ELR (cell line): ENCODE measurements at places on chromosomes 2 and 18.

- no peak for DNase-seq
These were observed 3.3 kb upstream of the DES start for GRCh38 chr2:219414857-219415256.

GRCh38 chr2:86557836-86558235, 5.4 kb downstream of the CHMP3 start:
- peak; percentile 29 for DNase-seq

DNA sequence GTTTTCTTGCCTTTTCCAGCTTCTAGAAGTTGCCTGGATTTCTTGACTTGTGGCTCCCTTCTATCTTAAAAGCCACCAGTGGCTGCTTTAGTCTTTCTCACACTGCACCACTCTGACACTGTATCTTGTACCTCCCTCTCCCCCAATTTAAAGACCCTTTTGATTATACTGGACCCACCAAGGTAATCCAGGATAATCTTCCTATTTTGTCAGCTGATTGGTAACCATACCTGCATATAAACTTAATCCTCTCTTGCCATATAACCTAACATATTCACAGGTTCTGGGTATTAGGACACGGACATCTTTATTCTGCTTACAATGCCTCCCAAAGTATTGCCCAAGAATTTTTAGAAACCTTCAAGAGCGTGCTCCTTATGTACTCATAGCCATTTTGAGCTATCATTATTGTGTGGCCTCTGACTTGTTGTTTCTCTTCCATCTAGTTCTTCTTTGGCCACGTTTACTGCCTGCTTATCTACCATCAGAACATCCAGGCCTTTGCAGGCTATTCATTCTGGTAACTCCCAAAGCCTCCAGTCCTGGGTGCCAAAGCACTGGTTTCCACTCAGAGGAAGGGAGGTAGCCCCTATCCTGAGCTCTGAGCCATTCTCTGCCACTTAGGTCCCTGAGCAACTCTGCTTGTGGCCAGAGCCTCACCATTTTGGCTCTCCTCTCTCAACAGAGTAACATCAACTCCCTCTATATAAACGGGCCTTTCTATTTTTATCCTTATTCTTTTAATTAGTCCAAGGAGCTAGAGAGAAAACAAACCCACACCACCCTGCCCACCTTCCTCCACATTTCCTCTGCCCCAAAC, 70.8 kb downstream of the MYO3B start:
- DNase-seq, result no peak

DNA sequence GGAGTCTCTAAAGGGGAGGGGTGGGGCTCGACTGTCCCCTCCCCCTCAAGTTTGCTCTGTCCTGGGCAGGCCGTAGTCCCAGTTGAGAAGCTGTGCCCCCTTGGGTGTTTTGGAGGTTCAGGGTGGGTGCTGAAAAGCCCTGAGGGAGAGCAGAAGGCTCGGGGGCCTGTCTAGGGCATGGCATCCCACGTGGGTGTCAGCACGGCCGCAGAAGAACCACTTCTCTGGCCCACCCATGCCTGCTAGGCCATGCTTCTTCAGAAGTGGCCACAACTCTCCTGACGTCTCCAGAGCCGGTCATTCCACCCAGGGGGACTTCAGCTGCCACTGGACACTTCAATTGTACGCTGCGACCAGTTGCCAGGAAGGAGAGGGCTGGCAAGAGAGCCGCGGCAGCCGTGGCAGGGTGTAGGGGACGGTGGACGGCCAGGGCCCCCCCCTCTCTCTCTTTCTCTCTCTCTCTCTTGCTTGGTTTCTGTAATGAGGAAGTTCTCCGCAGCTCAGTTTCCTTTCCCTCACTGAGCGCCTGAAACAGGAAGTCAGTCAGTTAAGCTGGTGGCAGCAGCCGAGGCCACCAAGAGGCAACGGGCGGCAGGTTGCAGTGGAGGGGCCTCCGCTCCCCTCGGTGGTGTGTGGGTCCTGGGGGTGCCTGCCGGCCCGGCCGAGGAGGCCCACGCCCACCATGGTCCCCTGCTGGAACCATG, at the start of gene INPP5D:
Gene INPP5D, plus strand, starts transcription at position 546 of the 704 bp plus-strand sequence. Its CDS starts 137 bp downstream, at position 683.
- no peak for DNase-seq

DNA sequence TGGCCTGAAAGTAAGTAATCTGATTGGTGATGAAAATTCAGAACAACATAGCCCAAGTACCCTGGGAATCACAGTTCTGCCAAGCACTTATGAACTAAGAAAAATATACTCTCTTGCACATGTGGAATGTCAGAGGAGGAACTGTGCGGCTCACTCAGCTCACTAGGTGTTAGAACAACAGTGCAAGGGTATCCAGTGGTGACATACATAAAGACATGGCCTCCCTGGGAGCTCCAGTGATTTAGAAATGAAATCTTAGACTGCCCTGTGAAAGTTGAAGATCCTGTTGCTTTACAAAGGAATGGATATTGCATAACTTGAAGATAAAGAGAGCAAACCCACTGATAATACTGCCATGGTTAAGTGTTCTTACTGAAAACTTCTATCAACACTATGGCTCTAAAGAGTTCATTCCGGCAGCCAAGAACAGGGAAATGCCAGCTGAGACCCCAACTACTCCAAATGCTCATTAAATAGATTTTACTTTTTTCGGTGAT, 246.2 kb downstream of the ARHGAP15 start:
- no peak for DNase-seq

DNA sequence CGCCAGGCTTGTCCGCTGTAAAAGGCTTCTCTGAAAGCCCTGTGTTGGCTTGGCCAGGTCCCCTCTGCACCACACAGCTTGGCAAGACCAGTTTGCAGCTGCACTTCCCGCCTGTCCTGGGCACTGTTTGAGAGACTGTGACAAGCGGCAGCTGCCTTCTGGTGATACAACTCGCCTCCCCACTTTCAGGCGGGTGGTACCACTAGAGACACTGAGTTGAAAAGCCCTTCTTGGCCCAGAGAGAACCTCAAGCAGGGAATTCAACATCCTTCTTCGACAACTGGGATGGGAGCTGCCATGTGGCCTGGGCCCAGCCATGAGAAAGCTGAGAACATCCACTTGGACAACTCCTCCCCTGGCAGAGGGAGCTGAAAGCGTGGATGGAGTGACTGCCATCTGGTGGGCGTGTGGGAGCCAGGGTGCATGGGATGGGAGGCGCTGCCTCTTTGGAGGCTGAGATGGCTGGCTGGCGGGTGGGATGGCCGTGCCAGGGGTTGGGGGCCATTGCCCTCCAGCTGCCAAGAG, 125.5 kb upstream of the REV1 start:
- peak; percentile 18 for DNase-seq

GRCh38 chr18:58597649-58598048, 31.2 kb downstream of the ALPK2 start:
- DNase-seq, result no peak

- DNase-seq, result no peak
These were observed 88.4 kb upstream of the ARL5A start for GRCh38 chr2:151916632-151917031.

GRCh38 chr2:234393354-234393753, 103.5 kb downstream of the ARL4C start:
- no peak for DNase-seq

GRCh38 chr2:37125416-37125815, 31.4 kb downstream of the EIF2AK2 start:
- no peak for DNase-seq

DNA sequence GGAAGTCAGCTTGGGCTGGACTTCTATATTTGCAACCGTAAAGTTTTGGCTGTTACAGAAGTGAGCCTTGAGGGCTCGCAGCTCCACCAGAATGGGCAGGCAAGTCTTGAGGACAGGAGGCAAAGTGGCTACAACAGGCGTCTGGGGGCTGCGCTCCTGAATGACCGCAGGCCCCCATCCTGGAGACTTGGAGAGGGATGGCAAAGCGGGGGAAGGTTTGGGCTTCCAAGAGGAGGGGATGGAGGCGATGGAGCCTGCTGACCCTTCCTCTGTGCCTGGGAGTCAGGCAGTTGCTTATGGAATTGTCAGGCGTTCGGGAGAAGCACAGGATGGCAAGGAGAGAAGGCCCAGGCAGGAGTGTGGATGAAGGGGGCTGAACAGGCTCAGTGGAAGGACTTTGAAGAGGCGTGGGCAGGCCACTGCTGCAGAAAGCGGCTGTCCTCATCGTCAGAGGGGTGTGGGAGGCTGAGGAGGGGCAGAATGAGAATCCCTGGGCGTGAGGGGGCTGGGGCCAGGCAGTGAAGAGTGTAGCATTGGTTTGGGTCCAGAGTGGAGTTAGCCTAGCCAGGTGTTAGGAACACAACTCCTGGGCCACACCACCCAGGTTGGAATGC, 72.3 kb downstream of the INHBB start:
- DNase-seq, result no peak

- peak; percentile 80 for DNase-seq
These were observed 1783.9 kb downstream of the SUCLG1 start for GRCh38 chr2:82675186-82675585.

GRCh38 chr2:74199871-74200305, 1.5 kb downstream of the MTHFD2 start:
- no peak for DNase-seq

DNA sequence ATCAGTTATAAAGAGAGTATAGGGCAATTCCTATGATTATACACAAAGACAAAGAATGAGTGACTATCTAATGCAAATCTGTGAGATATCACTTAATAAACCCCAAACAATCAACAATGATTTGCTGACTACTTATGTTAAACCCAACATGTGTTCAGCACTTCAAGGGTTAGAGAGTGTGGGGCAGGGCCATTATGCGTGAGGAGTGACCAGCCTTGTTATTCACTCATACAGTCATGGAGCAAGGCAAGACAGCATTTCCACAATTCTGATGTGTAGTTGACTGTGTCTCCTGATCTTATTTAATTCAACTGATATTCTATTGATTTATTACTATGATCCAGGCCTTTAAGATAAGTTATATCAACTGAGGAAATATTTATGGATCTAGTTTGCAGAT, 251.7 kb downstream of the CYRIA start:
- no peak for DNase-seq

GRCh38 chr2:18703555-18703954, 114.2 kb upstream of the NT5C1B start:
- DNase-seq, result no peak

GRCh38 chr2:138919120-138919747, 139.0 kb upstream of the NXPH2 start:
- DNase-seq, result no peak

- DNase-seq, result no peak
These were observed 7.3 kb upstream of the ATL2 start for GRCh38 chr2:38384338-38384737.

- peak; percentile 62 for DNase-seq
These were observed 65.5 kb downstream of the CCBE1 start for GRCh38 chr18:59631583-59632181.

GRCh38 chr2:179311101-179311500, 46.5 kb upstream of the SESTD1 start:
- DNase-seq, result no peak

GRCh38 chr2:2867397-2867979, 510.1 kb downstream of the EIPR1 start:
- DNase-seq, result no peak

DNA sequence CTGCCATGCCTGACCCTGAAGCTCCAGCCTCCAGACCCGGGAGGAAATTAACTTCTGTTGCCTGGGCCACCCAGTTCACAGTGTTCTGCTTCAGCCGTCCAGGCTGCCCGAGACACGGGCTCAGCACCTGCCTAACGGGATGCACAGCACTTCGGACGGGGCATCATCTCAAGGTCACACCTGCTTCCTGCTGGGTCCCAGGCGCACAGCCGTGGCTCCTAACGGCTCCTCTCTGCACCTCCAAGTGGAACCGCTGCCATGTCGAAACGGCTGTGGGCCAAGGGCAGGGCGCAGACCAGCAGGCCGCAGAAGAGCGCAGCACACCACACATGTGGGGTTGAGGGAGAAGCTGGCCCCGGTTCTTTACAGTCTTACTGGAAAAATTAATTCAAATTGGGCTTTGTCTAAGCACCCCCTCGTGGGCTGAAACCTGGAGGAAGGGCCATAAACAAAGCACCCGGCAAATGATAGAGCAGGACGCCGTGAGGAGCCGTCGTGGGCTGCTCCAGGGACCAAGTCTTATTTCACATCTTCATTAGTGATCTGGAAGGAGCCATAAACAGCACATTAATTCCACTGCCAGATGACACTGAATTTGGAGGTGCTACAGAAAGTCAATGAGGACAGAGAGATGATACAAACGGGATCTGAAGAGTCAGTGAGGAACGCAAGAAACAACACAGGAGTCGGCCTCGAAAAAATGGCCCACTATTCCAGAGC, 59.6 kb downstream of the EIPR1 start:
- no peak for DNase-seq

GRCh38 chr2:117776888-117777287, 37.6 kb upstream of the DDX18 start:
- DNase-seq, result no peak

DNA sequence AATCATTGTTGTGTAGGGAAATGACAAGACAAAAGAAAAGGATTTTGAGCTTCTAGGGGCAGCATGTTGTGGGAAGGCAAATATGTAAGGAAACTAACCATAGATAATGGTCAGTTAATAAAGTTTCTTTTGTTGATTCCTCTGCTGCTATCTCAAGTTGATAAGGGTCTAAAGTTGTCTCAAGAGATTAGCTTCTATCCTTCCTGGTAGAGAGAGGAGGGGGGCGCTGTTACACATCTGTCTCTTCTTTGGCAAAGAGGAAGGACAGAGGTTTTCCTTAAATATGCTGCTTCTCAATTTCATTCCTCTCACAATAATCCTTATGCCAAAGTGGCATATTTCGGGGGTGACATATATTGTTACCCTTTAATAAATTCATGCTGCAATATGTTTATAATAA, 944.0 kb downstream of the DPP10 start:
- no peak for DNase-seq

GRCh38 chr2:41935825-41936224, 112.0 kb upstream of the PKDCC start:
- DNase-seq, result no peak

DNA sequence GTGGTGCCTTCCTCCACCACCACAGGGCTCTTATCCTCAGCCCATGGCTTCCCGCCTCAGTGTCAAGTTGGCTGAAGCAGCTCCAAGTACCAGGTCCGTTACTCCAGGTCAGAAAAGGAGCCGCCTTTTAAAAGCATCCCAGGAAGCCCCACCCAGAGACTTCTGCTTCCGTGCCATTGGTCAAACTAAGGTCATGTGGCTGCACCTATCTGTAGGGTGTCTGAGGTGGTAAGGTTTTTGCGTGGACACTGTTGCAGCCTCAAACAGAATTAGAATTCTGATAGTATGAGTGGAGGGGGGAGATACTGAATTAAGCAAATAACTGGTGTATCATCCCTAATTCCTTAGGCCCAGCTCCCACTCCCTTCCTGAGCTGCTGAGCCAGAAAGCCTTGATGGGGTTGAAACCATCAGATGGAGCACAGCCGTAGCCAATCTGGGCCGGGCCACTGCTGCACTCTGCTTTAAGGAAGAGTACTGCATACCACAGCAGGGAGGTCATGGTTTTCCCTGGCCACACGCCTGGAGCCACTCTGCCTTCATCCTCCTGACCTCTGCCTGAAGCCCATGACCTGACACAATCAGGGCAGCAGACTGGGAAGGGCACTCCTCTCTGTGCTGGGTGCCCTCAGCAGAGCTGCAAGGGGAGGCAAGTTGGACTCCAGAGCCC, 8.4 kb downstream of the TMEM247 start:
- peak; percentile 79 for DNase-seq

- no peak for DNase-seq
These were observed 31.7 kb downstream of the SPP2 start for GRCh38 chr2:234081970-234082822.
